ENCODE measurements at places on chromosomes 11 and 22.

GRCh38 chr11:107836851-107837250, 21.7 kb downstream of the SLC35F2 start:
- DNase-seq, result no peak

GRCh38 chr11:44613153-44613552, 47.7 kb downstream of the CD82 start:
- DNase-seq, result no peak

- no peak for DNase-seq
These were observed 15.5 kb upstream of the RAPSN start for GRCh38 chr11:47464483-47464882.

DNA sequence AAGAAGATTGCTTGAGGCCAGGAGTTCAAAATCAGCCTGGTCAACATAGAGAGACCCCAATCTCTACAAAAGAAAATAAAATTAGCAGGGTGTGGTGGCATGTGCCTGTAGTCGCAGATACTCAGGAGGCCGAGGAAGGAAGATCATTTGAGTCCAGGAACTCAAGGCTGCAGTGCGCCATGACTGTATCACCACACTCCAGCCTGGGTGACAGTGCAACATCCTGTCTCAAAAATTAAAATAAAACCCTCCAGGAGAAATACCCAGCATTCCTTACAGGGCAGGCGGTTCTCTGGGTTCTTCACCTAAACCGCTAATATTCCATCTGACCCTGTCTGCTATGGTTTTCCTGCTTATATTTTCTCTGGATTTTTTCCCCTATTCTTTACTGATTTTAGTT, 13.5 kb downstream of the TCF20 start:
- no peak for DNase-seq

GRCh38 chr22:21951931-21952465, 650 bp downstream of the PPM1F start:
- peak; percentile 13 for DNase-seq

GRCh38 chr11:130832566-130833425, 83.5 kb downstream of the SNX19 start:
- no peak for DNase-seq

DNA sequence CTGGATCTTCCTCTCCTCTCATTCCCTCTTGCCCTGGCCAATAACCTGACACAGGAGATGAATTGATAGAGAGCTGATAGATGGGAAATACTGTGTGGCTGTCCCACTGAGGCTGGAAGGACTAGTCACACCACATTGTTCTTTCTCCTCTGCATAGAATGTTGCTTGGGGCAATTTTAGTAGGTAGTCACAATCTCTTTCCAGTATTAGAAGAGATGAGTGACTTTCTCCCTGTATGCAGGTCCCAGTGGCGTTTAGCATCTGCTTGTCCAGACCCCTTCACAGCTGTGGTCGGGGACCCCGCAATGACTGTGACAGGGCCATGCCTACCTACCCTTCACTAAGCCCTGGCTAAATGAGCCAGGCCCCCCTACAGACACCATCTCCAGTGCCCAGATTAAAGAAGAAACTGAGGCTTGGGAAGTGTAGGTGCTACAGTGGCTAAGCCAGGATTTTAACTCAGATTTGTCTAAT, 24.0 kb upstream of the P2RY2 start:
- DNase-seq, result no peak

- no peak for DNase-seq
These were observed 1304.6 kb downstream of the BRD1 start for GRCh38 chr22:48523091-48523490.

DNA sequence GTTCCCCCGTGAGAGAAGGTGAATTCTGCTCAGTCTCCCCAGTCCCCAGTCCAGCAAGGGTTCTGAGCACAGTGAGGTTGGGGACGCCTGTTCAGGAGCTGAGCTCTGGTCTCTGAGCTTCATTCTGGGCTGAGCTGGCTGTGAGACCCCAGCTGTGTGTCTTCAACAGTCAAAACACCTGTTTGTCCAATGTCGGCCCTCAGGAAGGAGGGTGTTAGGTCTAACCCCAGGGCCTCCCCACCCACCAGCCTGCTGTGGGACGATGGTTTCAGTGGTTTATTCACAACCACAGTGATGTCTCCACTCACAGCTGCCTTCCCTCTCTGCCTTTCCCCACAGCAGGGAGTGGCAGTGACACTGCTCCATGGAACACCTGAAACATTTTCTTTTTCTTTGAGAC, 1282.9 kb downstream of the TBC1D22A start:
- DNase-seq, result no peak

GRCh38 chr11:92709329-92709728, 260.1 kb upstream of the MTNR1B start:
- DNase-seq, result no peak

DNA sequence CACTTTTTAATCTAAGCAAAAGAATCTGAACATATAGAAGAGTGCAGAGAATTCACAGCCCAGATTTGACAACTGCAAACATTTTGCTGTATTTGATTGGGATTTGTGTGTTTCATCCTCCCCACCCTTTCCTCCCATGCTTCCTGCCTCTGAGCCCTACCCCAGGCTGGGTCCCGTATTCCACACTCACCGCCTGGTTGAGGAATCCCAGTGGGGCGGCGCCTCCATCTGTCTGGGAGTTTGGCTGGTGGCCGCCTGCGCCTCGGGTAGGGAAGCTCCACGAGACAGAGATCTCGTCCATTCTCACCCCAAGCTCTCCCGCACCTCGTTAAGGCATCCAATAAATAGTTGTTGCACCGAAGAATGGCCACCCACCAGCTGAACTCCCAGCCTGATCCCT, 105.9 kb upstream of the SLC22A12 start:
- no peak for DNase-seq

GRCh38 chr11:124894606-124895430, 2.8 kb downstream of the ROBO4 start:
- no peak for DNase-seq

DNA sequence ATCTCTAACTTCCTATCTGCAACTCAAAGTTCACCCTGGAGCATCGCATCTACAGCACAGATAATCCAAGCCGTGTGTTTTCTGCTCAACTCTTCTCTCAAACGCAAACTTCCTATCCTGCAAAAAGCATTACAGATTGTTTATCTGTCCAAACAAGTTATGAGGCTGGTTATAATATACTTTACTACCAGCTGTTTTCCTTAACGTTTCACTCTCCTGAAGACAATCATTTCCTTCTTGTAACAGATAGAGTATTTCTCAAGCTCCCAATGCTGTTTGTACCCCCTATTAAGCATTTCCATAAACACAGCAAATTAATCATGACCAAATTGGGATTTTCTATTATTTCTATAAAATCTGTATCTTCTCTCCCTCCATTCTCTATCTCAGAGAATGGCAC, 84.7 kb downstream of the SBF2 start:
- no peak for DNase-seq

DNA sequence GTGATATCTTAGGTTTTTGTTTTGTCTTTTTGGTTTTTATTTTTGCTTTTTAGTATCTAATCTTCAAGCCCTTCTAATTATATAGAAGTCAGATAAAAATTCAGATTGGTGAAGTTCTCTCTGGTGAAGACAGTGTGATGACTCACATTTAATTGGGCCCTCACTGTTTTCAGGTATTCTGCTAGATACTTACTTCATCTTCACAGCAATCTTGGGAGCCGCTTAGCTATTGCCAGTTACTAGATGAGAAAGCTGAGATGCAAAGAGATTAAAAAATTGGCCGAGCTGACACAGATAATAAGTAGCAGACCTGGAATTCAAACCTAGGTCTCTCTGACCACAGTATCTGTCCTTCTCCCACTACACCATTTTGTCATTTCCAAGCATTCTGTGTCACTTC, 75.0 kb downstream of the PPP2R1B start:
- no peak for DNase-seq

DNA sequence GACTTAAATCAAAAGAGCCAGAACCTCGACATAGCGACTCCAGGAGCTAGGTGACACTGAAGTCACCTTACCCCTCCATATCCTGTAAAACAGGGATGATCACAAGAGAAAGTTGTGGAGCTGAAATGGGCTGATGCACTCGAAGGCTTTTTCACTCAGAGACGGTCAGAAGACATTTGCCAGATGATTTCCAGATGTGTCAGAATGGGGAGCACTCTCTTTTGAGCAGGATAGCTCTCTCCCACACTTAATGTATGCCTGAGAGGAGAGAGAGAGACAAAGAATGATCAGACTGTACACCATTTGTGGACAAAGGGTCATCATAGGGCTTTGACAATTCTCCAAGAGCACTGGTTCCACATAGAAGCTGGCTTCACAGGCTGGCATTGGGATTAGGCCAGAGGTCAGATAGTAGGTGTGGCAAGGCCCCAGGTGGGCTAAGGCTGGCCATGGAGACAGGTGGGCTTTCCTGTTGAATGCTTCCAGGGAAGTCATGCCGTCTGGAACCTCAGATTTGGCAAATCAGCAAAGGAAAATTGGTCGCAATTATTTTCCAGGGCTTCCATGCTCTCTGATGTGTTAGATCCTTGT, 42.3 kb upstream of the ETS1 start:
- no peak for DNase-seq

DNA sequence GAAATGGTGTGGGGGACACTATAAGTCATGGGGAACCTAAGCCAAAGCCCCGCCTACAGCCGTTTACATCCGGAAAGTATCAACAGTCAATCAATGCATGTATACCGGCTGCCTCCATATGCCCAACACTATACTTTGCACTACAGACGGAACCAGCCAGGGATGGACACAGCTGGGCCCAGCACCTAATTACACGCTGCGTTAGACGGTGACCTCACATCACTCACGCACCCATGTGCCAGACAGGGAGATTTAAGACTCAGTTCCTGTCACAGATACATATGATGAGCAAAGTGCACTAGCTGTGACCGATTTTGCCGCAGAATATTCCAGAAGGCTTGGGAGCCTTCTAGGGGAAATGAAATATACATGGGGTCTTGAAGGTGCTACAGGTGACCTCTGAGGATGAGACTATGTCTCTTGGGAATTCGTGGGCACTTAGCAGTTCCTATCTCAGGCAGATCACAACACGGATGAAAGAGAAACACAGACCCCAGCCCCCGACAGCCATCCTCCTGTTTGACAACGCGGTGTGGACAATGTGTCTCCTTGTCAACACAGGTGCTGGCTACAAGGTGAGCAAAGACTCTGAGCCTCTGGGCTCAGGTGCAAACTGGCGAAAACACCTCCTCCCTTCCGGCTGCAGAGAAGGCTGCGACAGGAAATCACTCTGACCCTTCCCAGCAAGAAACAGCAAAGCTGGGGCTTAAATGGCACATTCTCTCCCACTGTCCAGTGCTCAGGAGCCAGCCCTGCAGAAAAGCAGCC, 8.0 kb downstream of the AHNAK start:
- no peak for DNase-seq

Measured in CD4-positive, alpha-beta T cell treated with Interleukin-17A for 1 hour (primary cell).